CD4-positive, alpha-beta T cell (primary cell): ENCODE measurements at places on chromosomes 6 and 20.

GRCh38 chr6:45710304-45710821, 305.3 kb downstream of the CLIC5 start:
- DNase-seq = no peak

GRCh38 chr6:157290797-157291196, 32.5 kb downstream of the TMEM242 start:
- no peak for DNase-seq

GRCh38 chr20:24277196-24277595, 192.2 kb upstream of the SYNDIG1 start:
- no peak for DNase-seq

GRCh38 chr6:65633501-65633900, 73.5 kb downstream of the EYS start:
- no peak for DNase-seq

GRCh38 chr20:31930779-31931178, 21.1 kb downstream of the PDRG1 start:
- no peak for DNase-seq

DNA sequence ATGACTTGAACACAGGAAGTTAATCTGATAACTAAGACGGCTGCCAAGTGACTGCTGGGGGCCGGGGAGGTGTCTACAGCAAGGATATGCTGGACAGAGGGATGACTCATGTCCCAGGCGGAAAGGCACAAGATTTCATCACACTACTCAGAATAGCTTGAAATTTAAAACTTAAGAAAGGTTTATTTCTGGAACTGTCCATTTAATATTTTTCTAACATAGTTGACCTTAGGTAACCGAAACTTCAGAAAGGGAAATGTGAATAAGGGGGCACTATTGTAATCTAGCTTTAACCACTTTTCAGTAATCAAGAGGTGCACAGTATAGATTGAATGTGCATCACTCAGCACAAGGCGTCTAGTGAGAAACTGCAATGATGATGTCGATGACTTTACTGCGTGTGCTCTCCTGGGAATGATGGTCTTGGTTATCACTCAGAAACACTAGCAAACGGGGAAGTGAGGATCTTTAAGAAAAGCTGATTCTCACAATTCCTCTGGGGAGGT, 171.5 kb downstream of the QKI start:
- DNase-seq = no peak

GRCh38 chr6:134921721-134922261, 28.1 kb downstream of the ALDH8A1 start:
- no peak for DNase-seq

GRCh38 chr20:37867289-37868195, 35.4 kb upstream of the VSTM2L start:
- no peak for DNase-seq

GRCh38 chr6:25056130-25056529, 120.4 kb upstream of the RIPOR2 start:
- DNase-seq = peak; percentile 93

- DNase-seq = no peak
These were observed 16.4 kb downstream of the SLC17A5 start for GRCh38 chr6:73637404-73637803.
